HT-29 (cell line): ENCODE measurements at places on chromosomes 13 and 19. TPM values are rescaled to one million over a fixed set of nuclear protein-coding genes. Genes with fewer than 3 reads are reported as not detected.

GRCh38 chr13:42041011-42041683 lies 7.3 kb upstream of the DGKH start:
- peak; percentile 92 for DNase-seq

- DNase-seq, result no peak
Measured at GRCh38 chr19:33456076-33456844, 65.3 kb downstream of the PEPD start.

DNA sequence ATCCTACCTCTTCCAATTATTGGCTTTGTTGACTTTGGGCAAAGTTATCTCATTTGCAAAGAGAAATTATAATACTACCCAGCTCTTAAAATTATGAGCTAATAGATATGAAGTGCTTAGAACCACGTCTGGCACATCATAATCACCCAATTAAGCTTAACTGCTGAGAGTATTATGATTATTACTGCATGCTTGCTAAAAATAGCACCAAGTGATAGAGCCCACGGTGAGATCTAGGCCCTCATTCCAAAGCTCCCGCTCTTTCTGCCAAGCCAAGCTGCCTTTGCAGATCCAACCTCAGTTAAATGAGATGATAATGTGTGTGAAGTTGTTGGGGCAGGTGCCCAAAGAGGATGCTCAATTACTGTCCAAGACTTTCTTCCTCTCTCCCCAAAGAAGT lies 6.5 kb upstream of the EDDM13 start:
- DNase-seq, result no peak

- DNase-seq, result no peak
Measured at GRCh38 chr19:41783612-41784011, 12.8 kb upstream of the CEACAM3 start.

DNA sequence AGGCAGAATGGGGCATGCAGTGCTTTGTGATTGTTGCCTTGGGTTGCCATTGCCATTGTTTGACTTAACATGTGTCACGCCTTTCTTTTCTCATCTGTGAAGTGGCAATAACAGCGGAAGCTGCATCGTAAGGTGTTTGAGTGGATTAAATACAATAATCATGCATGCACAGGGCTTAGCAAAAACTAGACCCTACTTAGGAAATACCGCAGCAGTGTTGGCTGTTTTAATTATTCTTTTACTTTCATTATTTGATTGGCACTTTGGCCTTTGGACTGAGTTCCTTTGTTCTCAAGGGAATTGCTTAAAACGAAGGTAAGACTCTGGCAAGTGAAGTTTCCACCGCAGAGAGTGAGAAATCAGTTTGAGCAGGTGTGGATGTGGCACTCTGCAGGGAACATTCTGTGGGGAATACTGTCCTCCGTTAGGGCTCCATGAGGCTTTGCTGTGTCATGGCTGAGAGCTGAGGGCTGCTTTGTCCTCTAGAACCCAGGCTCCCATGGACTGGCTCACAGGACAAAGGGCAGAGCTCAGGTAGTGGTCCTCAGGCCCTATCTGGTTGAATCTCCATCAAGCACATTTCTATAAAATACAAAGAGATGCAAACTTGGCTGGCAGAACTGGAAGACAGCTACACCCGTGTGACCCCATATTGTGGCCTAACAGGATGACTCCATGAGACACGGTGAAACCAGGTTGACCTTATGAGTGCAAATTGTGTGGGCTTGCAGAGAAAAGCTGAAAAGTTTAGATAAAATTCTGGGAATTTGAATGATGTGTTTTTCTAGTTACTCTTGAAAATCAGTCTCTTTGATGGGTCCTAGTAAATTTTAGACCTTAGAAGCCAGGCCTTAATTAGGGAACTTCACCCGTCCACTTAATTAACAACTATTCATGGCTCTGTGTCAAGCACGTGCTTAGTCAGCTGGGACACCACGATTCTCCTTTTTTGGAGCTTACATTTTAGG lies 407.2 kb downstream of the KCNRG start:
- DNase-seq, result no peak

DNA sequence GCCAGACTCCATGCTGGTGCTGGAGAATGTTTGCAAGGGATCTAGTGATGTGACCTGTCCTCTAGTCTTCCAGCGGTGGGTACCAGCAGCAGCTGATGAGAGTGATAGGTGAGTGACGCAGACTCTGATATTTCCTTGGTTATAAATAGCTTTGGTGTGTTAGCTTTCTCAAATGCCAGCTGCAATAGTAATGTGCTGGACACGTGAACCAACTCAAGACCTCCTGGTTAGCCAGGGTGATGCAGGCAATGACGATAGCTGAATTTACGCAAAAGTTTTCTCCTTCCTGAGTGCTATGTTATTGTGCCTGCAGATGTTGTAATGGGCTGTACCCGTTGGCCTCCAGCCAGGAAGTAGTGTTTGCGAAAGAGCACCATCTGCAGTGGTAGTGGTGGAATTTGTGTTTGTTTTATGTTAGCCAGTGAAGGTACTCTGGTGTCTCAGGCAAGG lies 129.5 kb downstream of the CYSLTR2 start:
- DNase-seq, result peak; percentile 56

DNA sequence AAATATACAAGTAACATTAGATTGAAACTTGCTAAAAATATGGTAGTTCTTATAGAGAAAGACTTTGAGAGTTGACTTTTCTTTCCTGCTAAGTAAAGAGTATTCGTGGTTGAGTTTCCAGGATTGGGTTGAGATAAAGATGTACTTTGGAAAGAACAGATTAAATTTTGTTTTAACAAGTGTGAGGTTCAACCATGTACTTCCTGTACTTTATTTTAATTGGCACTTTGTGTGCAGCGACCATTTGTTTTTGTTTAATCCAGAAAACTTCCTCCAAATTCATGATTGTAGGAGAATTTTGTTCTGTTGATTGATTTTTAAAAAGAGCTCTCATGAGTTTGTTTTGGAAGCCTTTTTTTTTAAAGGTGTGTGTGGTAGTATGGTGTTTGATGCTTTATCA lies 46.9 kb downstream of the PAN3 start:
- no peak for DNase-seq

DNA sequence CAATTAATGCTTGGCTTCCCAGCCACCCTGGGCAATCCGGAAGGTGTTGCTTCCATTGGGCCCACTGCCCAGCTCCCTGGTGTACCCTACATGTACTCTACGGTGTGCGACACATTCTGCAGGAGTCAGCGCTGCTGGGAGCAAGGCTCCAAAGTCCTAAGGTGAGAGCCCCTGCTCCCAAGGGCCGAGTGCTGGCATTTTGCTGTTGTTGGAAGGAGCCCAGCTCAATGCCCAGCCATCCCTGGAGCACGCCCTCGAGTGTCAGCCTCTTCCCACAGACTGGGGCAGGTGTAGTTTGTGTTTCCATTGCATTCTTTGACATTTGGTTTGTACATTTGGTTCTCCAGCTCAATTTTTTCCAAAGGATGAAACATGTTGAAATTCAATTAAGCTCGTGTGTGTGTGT lies 64.6 kb downstream of the GGACT start:
- DNase-seq, result no peak

DNA sequence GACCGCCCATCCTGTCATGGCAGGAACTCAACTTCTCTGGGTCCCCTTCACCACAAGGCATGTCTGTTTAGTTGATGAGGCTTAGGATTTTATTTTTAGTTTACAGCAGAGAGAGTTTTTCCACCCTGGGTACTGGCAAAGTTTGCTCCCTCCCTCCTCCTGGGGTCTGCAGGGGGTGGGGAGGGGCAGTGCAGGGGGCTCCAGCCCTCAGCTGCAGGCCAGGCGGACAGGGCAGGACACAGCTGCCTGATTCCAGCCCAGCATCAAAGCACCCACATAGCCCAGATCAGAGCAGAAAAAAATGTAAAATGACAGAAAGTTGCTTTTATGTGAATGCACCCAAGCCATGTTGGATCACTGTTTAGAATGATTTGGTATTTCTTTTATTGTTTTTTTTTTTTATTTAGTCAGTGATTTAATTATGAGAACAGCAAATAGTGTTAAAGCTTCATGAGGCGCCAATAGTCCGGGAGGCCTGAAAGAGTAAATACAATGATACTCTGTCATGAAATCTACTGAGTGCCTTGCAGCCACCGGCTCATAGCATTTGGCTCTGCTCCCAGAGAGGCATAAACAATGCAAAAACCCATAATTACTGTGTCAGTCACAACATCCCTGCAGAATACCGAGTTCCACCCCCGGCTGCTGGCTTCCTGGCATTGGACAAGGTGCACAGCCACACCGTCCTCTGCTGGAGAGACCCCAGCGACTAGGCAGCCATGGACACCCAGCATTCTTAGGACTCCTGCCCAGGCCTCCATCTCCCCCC lies 923.5 kb downstream of the UQCRFS1 start:
- DNase-seq, result no peak

- DNase-seq, result no peak
Measured at GRCh38 chr19:6263735-6264444, 15.9 kb downstream of the MLLT1 start.

DNA sequence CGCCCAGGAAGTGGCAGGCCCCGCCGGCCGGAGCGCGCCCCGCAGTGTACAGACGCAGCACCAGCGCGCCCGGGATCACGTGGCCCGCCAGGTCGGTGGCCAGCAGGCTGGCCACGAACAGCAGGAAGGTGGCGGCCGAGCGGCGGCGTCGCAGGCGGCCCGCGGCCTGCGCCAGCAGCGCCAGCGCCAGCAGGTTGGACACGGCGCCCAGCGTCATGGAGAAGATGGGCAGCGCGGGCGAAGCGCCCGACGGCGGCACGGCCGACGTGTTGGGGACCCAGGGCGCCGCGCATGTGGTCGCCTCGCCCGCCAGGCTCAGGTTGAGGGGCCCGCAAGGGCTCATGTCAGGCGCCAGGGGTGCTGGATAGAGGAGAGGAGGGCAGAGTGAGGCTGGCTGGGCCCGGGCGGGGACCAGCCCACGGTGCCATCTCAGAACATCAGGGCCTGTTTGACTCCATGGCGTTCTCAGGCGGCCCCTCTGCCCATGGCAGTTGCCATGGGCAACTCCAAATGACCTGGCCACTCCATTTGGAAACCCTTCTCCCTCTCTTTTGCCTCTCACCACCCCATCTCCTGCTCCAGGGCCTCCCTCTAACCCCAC lies 1.1 kb downstream of the PTGER1 start:
- no peak for DNase-seq

HCST gene
- total RNA-seq, result 0.47 TPM in 1 of 2 replicates, not detected in the other

TNFSF13B gene
- 0.08 and 0.15 TPM in 2 replicates for total RNA-seq
